ENCODE measurements at places on chromosomes 2 and 18.

DNA sequence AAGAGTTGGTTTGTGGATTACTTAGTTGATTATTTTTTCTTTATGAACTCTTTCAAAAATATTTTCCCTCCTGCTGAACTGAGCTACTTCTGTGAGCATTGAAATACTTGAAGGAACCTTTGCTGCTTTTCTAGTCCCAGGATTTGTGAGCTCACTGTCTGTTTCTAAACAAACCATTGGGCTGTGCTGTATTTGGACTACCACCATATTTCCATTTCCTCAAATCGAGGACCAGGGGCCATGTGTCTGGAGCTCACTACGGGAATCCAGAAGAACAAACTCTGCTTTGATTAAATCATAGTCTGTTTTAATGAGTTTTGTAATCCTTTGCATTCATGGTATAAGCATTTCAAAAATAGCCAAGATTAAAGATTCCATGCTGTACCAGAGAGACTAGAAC, 1.3 kb downstream of the MRPL33 start:
- DNase-seq = no peak

- no peak for DNase-seq
Measured at GRCh38 chr2:167069855-167070254, 181.6 kb downstream of the XIRP2 start.

DNA sequence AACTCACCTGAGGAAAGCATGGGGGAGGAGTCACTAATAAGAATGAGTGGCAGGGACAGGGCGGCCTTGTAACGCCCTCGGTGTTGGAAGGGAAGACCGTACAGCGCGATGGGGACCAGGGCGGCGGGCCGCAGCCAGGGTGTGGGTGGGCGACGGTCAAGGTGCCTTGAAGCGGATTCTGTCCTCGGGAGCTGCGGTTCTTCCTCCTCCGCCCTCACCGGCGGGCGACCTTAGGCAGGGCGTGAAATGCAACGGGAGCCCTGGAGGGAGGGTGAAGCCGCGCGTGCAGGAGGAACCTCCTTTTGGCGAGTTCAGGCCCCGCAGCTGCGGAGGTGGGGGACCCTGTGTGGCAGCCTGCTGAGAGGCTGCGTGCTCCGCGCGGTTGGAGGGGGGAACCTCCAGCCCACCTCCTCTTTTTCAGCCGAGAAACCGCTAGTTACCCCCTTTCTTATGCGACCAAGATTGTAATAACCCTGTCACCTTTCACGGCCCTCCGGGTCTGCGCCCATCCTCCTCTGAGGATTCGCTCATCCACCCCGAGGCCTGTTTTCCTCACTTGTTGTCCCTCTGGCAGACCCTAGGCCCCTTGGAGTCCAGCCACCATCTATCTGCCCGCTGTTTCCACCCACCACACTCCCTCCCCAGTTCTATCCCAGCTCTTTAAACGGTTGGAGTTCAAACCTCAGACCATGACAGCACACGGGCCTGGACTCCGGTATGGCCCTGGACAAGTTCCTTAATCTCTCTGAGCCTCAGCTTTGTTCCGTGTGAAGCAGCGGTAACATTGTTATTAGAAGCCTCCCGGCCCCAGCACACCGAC, 823 bp upstream of the RNU2-63P start:
- no peak for DNase-seq

DNA sequence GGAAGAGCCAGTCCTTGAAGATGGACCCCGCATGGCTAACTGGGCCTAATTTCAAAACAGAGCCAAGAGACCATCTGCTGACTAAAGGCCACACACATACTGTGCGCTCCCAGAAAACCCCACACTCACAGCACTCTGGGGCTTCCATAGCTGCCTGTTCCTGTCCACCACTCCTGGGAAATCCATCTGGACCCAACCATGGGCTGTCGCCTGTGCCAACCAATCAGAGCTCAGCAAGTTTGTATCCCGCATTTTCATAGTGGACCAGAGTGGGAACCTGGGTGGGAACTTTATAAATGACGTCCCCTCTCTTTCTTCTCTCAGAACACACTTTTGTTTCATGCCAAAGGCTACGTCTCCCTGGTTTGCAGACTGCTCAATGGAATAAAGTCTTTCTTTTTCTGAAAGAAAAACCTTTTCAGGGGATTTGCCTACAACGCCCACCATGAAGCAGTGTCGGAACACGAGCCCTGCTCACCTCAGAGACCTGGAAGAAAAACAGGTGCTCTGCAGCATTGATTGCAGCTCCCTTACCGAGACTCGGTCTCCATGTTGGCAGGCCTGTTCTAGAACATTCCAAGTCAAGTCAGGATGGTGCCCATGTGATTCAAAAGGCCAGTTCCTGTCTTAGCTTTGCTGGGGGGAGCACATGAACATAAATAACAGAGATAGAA, 137.2 kb upstream of the GPC1 start:
- DNase-seq = no peak

- no peak for DNase-seq
Measured at GRCh38 chr2:15448250-15448839, 112.8 kb downstream of the NBAS start.

DNA sequence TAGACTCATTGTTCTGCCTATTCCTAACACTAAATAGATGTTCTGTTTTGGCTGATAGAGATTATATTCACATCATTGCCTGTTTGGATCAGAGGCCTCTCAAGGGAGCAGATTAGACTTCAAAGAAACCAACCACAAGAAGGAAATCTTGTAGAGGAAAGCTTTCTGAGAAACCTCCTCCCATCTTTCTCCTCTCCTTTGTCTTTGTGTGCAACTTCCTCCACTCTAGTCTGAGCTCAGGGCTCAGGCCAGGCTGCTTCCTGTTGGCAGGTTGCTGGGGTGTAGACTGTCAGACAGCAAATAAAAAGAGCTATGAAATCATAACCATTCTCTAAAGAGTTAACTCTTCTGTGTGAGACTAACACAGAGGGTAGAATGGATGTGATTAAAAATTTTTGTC, 113.0 kb downstream of the TGFA start:
- DNase-seq = no peak

- peak; percentile 40 for DNase-seq
Measured at GRCh38 chr2:240933966-240934700, 28.0 kb downstream of the CROCC2 start.

GRCh38 chr2:75416420-75417342, 144.1 kb downstream of the EVA1A start:
- DNase-seq = no peak

DNA sequence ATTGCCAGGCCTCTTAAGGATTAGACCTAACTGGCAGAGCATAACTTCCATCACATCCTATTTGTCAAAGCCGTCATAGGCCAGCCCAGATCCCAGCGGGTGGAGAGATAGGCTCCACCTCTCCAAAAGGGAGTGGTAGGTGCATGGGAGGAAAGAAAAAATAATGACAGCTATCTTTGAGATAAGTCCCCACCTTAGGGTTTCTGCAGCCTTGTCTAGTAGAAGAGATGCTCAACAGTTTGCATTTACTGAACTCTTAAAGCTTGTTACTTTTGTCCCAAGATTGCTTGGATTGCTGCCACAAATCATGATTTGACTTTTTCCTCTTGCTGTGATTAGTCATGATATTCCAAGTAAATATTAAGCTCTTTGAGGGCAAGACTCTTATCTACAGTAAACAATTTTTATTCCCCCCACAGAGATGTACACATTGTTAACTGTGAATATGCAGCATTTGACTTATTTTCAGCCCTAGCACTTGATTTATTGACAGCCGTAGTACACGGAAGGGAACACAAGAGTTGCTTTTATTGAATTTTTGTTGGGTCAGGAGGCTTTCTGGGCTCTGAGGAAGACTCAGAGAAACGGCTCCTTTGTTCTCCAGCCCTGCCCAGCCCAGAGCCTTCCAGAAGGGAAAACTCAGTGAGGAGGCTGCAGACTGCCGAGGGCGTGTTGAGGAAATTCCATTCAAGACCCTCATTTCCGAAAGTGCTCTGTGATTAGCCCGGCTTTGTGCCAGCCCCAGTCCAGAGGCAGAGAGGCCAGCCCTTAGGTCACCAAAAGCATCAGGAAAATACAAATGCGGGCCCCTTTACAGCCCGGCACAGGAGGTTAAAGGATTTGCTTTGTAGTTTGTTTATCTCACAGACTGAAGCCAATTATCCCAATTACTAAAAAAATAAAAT, 75.5 kb upstream of the ZNF532 start:
- no peak for DNase-seq

GRCh38 chr18:69755041-69755440, 192.6 kb downstream of the CD226 start:
- DNase-seq = no peak

GRCh38 chr2:68193787-68194372, 36.2 kb downstream of the PNO1 start:
- no peak for DNase-seq

DNA sequence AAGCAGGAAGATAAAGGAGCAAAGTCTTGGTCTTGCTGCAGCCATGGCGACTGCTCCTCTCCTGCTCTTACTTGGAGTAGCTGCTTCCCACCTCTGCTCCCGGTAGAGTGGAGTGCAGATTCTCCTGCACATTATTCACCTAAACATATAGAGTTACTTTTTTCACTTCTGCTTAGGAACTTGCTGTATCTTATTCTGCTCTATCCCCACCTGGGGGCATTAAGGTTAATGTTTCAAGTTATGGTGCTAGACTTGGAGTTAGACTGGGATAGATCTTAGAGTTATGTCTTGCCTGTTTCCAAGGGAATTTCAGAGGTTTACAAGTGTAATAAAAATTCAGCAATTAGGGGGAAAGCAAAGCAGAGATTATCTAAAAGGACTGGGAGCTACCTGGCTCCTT, 144.2 kb downstream of the SETBP1 start:
- no peak for DNase-seq

GRCh38 chr2:15311201-15311907, 249.8 kb downstream of the NBAS start:
- DNase-seq = no peak

- DNase-seq = no peak
Measured at GRCh38 chr2:105494683-105495425, 96.0 kb upstream of the FHL2 start.

DNA sequence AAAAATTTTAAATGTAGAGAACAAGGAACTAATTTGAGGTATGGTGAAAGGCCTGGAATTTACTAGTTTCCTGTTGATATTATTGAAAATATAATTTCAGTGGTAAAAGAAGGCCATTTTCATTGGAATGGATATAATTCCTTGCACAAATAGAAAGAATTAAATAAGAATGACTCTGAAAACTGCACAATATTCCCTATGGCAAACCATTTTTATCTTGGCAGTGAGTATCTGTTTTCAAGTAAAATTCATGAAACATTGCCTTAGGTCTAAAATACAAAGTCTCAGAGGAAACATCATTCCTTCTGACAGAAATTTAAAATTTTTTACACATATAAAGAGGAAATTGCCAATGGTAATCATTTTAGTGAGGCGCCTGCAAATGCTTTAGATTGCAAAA, 1468.3 kb downstream of the LRP1B start:
- no peak for DNase-seq

GRCh38 chr2:41495050-41495449, 552.8 kb upstream of the PKDCC start:
- no peak for DNase-seq

GRCh38 chr2:10273215-10274175, 29.2 kb upstream of the HPCAL1 start:
- DNase-seq = no peak

- no peak for DNase-seq
Measured at GRCh38 chr2:136121204-136121910, 3.4 kb upstream of the CXCR4 start.

DNA sequence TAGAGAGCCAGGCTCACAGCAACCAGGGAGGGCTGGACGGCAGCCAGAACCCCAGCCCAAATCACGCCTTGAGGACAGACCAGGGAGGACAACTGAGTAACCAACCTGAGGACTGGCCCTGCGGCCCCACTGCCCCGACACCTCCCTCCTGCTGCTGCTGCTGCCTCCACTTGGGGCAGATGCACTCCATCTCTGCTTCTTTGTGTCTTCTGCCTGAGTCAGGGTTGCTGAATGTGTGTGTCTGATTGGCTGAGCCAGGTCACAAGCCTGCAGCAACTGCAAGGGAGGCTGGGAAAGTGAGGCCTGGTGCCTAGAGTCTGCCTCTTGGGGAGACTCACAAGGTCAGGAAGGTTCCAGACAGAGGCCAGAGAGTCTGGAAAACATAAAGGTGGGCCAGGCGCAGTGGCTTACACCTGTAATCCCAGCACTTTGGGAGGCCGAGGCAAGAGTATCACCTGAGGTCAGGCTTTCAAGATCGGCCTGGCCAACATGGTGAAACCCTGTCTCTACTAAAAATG, 83.4 kb downstream of the ZFP36L2 start:
- no peak for DNase-seq

DNA sequence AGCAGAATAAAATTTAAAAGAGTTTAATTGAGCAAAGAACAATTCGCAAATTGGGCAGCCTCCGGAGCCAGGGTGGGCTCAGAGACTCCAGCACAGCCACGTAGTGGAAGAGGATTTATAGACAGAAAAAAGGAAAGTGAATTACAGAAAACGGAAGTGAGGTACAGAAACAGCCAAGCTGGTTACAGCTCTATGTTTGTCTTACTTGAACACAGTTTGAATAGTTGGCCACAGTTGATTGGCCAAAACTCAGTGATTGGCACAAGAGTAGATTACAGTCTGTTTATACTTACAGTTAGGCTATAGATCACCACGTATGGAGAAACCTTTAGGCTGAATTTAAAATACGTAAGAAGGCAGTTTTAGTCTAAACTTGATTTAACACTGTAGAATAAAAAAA, 78.8 kb upstream of the NEDD4L start:
- DNase-seq = peak; percentile 15

DNA sequence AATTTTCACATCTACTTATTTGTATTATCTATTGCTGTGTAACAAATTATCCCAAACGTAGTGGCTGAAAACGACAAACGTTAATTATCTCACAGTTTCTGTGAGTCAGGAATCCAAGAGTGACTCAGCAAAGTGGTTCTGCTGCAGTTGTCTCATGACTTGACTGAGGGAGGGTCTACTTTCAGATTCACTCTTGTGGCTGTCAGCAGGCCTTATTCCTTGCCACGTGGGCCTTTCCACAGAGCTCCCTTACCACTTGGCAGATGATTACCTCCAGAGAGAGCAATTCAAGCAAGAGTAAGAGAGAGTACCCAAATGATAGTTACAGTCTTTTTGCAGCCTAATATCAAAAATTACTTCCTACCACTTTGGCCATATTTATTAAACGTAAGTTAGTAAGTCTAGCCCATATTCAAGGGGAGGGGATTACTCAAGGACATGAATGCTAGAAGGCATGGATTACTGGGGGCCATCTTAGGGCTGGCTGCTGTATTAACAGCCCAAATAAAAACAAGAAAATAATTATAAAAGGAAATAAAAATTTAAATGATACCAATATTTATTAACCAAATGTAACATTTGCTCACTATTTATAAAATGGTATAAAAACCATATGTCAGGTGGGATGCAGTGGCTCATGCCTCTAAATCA, 48.7 kb upstream of the NBEAL1 start:
- no peak for DNase-seq

GRCh38 chr18:58209326-58209725, 165.3 kb downstream of the NEDD4L start:
- DNase-seq = no peak

- no peak for DNase-seq
Measured at GRCh38 chr18:24228667-24229041, 89.8 kb downstream of the CABYR start.
